GM23338 (cell line): ENCODE measurements at places on chromosomes 12 and 14.

GRCh38 chr14:33457021-33457420 is 493.9 kb downstream of the EGLN3 start:
- DNase-seq: no peak

GRCh38 chr12:80272387-80272915 is 171.6 kb upstream of the PTPRQ start:
- no peak for DNase-seq

- DNase-seq: no peak
These were observed 36.7 kb downstream of the TRMT5 start for GRCh38 chr14:60944204-60944603.

GRCh38 chr12:131222329-131223139 is 268.8 kb downstream of the ADGRD1 start:
- DNase-seq: no peak
